Gastroesophageal sphincter (tissue), 4 donors: ENCODE measurements at places on chromosomes 3 and 15. TPM values are rescaled to one million over a fixed set of nuclear protein-coding genes. Genes with fewer than 3 reads are reported as not detected.

Gene GOLGA6D
- not detected for total RNA-seq

Gene UCN2
- not detected for total RNA-seq

Gene NSUN3
- 5.7 TPM for total RNA-seq

Gene EBLN2
- total RNA-seq: 2.3 TPM

Gene CRYGS
- 0.39 TPM for total RNA-seq

Gene LIPH
- 0.58 TPM for total RNA-seq

Gene COL6A5
- not detected for total RNA-seq

Gene HMCES
- total RNA-seq: 30.9 TPM

Gene DOCK3
- total RNA-seq: 7.9 TPM

Gene SH2D7
- total RNA-seq: not detected

Gene SUMF1
- total RNA-seq: 51.3 TPM

Gene ACAN
- total RNA-seq: not detected

Gene NEK10
- total RNA-seq: 1.0 TPM

Gene HAUS2
- total RNA-seq: 15.3 TPM

Gene MST1R
- 2.5 TPM for total RNA-seq

Gene OR5K4
- not detected for total RNA-seq

Gene PIGZ
- total RNA-seq: 15.3 TPM

Gene DUOXA1
- not detected for total RNA-seq

Gene CAMK2N2
- not detected for total RNA-seq

Gene TEX55
- total RNA-seq: not detected

Gene QRICH1
- 77.4 TPM for total RNA-seq

Gene NKIRAS1
- 29.9 TPM for total RNA-seq

Gene EIF4E3
- total RNA-seq: 28.8 TPM

Gene HIGD1A
- 457 TPM for total RNA-seq

Gene DISP2
- total RNA-seq: 0.16 TPM

Gene TM2D3
- total RNA-seq: 38.2 TPM

Gene CCDC80
- total RNA-seq: 193 TPM

Gene CMTM8
- total RNA-seq: 1.2 TPM

Gene LRTM1
- total RNA-seq: not detected

Gene ZPLD1
- total RNA-seq: not detected

Gene INSYN1
- total RNA-seq: 11.4 TPM

Gene GCSAM
- not detected for total RNA-seq

Gene NRG4
- total RNA-seq: not detected

Gene ERC2
- total RNA-seq: 0.81 TPM

Gene PLA2G4E
- total RNA-seq: 0.67 TPM

Gene MYH15
- total RNA-seq: not detected

Gene CLDN16
- not detected for total RNA-seq

Gene PRC1
- 6.5 TPM for total RNA-seq

Gene CCDC9B
- 41.7 TPM for total RNA-seq

Gene GOLGA6L26
- not detected for total RNA-seq

Gene GPR27
- total RNA-seq: 1.9 TPM

Gene RLBP1
- total RNA-seq: not detected

Gene HYAL1
- total RNA-seq: 5.3 TPM

Gene NKTR
- total RNA-seq: 17.9 TPM

Gene UBL7
- 53.9 TPM for total RNA-seq

Gene ADAMTS17
- 4.9 TPM for total RNA-seq

Gene FBXO40
- 0.16 TPM for total RNA-seq

Gene CPNE9
- total RNA-seq: not detected

Gene RSRC1
- total RNA-seq: 41.4 TPM

Gene GABRR3
- not detected for total RNA-seq

Gene CYP1A2
- total RNA-seq: not detected

Gene CNTN3
- 1.8 TPM for total RNA-seq

Gene C3orf20
- not detected for total RNA-seq
